CD4-positive, alpha-beta T cell (primary cell): ENCODE measurements at places on chromosomes 6 and 20.

- no peaks in the 10 kb centered on the region for H3K4me1 ChIP-seq
- H3K27ac ChIP-seq = no peak overlapping the region
- no peak for DNase-seq
- no peaks in the 10 kb centered on the region for H3K27me3 ChIP-seq
These were observed 252.9 kb downstream of the TPBG start for GRCh38 chr6:82616386-82617028.

- DNase-seq = no peak
- no peaks in the 10 kb centered on the region for H3K27me3 ChIP-seq
- H3K4me3 ChIP-seq = no peak overlapping the region
- no peak overlapping the region for H3K27ac ChIP-seq
These were observed 125.0 kb upstream of the RPS6KA2 start for GRCh38 chr6:166752097-166752496.

DNA sequence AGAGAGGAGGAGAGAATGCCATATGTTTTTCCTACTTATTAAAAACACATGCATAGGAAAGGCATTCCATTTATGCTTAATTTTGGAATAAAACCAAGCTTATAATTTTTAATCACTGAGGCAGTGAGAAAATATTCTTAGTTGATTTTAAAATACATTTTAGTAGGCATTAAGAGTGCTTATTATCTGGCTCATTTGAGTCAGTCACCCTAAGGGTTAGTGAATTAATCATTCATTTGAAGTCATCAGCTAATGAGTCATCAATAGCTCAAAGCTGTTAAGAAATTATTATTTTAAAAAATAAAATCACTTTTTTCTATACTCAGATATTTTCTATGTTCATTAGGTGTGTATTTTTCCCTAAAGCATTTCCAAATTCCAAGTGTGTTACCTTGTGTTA lies 81.6 kb downstream of the TMEM200A start:
- no peaks in the 10 kb centered on the region for H3K36me3 ChIP-seq
- no peaks in the 10 kb centered on the region for H3K27me3 ChIP-seq
- no peaks in the 10 kb centered on the region for H3K4me1 ChIP-seq
- no peak overlapping the region for H3K4me3 ChIP-seq

DNA sequence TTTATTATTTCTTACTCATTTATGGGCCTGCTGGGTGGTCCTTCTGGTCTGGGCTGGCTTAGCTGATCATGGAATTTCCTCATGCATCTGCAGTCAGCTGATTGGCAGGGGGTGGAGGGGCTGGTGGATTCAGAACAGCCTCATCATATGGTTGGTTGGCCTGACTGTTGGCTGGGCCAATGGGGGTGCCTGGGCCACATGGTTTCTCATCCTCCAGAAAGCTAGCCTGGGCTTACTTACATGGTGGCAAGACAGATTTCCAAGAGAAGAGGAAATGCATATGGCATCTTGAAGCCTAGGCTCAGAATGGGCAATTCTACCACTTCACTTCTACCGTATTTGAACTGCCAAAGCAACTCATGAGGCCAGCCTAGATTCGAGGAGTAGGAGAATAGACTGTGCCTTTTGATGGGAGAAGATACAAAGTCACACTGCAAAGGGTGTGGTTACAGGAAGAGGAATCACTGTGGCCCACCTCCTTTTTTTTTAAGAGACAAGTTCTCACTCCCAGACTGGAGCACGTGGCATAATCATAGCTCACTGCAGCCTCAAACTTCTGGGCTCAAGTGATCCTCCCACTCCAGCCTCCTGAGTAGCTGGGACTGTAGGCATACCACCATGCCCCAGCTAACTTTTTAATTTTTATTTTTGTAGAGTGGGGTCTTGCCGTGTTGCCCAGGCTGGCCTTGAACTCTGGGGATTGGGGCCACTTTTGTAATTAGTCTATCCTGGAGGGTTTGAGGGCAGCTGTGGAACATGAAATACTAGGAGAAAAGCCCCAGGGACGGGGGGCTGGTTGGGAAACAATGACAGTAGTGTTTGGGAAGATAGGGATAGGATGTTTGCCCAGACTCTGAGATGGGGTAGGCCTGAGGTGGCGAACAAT lies 47.6 kb upstream of the RNF24 start:
- H3K27me3 ChIP-seq = no peaks in the 10 kb centered on the region
- no peaks in the 10 kb centered on the region for H3K36me3 ChIP-seq
- H3K4me1 ChIP-seq = peaks cover 4% of the 10 kb centered on the region

GRCh38 chr6:129455126-129455769 lies 254.7 kb downstream of the ARHGAP18 start:
- H3K4me3 ChIP-seq = no peak overlapping the region
- H3K4me1 ChIP-seq = no peaks in the 10 kb centered on the region
- H3K36me3 ChIP-seq = no peaks in the 10 kb centered on the region
- H3K27ac ChIP-seq = no peak overlapping the region

GRCh38 chr20:40718214-40718977 lies 29.4 kb upstream of the MAFB start:
- H3K36me3 ChIP-seq = no peaks in the 10 kb centered on the region
- no peaks in the 10 kb centered on the region for H3K4me1 ChIP-seq
- no peak overlapping the region for H3K27ac ChIP-seq
- H3K4me3 ChIP-seq = no peak overlapping the region
- H3K27me3 ChIP-seq = no peaks in the 10 kb centered on the region

DNA sequence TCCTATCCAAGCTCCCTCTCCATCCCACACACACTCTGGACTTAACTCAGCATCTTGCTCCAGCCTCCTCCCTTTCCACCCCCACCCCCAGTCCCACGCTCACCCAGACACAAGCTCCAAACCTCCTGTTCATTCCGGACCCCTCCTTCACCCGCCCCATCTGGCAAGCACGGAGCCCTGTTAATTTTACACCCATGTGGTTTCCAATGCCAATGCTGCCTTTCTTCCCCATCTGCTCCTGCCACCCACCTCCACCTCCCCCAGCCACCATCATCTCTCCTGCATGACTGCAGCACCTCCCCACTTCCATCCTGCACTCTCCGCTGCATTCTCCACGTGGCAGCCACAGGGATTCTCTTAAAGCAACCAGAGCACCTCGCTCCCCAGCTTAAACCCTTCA lies 9.9 kb upstream of the CDK5RAP1 start:
- peaks cover 12% of the 10 kb centered on the region for H3K4me1 ChIP-seq
- no peaks in the 10 kb centered on the region for H3K27me3 ChIP-seq
- DNase-seq = no peak

- peaks cover 8% of the 10 kb centered on the region for H3K4me1 ChIP-seq
- DNase-seq = no peak
- no peaks in the 10 kb centered on the region for H3K36me3 ChIP-seq
- no peak overlapping the region for H3K4me3 ChIP-seq
- H3K27me3 ChIP-seq = peaks cover 4% of the 10 kb centered on the region
These were observed 20.8 kb upstream of the MUC21 start for GRCh38 chr6:30962716-30963115.

GRCh38 chr20:4944518-4945313 lies 56.6 kb downstream of the SLC23A2 start:
- H3K4me3 ChIP-seq = no peak overlapping the region
- DNase-seq = no peak
- no peaks in the 10 kb centered on the region for H3K27me3 ChIP-seq
- H3K27ac ChIP-seq = no peak overlapping the region
- H3K36me3 ChIP-seq = peaks cover 6% of the 10 kb centered on the region
- peaks cover 2% of the 10 kb centered on the region for H3K4me1 ChIP-seq

DNA sequence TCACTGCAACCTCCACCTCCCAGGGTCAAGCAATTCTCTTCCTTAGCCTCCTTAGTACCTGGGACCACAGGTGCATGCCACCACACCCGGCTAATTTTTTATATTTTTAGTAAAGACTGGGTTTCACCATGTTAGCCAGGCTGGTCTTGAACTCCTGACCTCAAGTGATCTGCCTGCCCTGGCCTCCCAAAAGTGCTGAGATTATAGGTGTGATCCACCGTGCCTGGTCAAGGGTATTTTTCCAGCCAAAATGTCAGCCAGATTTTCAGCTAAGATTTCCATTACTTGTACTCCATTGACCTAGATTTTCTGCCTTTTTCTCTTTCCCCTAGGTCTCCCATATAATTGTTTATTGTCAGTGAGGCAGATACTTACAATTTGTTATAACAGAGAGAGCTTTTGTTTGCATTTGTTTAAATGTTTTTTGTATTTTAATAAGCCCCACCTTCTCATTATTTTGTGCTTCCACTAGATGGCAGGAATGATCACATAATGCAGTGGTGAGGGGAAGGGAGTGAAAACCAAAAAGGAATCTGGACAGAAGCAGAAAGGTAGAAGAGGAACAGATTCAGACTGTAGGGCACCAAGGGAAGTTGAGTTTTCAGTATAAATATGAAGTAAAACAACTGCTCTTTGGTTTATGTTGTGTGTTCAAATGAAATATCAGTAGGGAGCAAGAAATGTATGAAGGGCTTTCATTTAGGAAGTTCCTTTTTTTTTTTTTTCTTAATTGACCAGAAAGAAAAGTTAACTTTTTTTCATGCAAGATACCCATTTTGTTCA lies 29.7 kb downstream of the RPF2 start:
- no peaks in the 10 kb centered on the region for H3K27me3 ChIP-seq
- H3K4me1 ChIP-seq = no peaks in the 10 kb centered on the region
- H3K36me3 ChIP-seq = peaks cover 55% of the 10 kb centered on the region
- DNase-seq = peak; percentile 64
- no peak overlapping the region for H3K4me3 ChIP-seq

DNA sequence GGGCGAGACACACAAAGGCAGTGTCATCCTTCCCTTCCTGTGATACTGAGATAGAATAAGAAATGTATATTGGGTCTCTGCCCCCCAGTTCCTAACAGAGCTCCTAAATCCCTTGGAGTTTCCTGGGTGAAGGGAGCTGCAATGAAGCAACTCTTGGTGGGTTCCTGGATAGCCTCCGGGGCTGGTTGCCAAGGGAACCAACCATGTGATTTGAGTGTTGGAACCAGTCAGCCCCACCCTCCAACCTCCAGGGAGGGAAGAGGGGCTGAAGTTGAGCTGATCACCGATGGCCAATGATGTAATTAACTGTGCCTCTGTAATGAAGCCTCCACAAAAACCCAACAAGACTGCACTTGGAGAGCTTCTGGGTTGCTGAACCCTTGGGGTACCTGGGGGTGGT lies 116.6 kb downstream of the SLC22A3 start:
- H3K36me3 ChIP-seq = no peaks in the 10 kb centered on the region
- no peak for DNase-seq
- H3K27me3 ChIP-seq = no peaks in the 10 kb centered on the region

- H3K27me3 ChIP-seq = no peaks in the 10 kb centered on the region
- H3K4me3 ChIP-seq = no peak overlapping the region
- no peaks in the 10 kb centered on the region for H3K36me3 ChIP-seq
- no peak overlapping the region for H3K27ac ChIP-seq
- H3K4me1 ChIP-seq = no peaks in the 10 kb centered on the region
These were observed 141.1 kb upstream of the SLC24A3 start for GRCh38 chr20:19071446-19071725.

DNA sequence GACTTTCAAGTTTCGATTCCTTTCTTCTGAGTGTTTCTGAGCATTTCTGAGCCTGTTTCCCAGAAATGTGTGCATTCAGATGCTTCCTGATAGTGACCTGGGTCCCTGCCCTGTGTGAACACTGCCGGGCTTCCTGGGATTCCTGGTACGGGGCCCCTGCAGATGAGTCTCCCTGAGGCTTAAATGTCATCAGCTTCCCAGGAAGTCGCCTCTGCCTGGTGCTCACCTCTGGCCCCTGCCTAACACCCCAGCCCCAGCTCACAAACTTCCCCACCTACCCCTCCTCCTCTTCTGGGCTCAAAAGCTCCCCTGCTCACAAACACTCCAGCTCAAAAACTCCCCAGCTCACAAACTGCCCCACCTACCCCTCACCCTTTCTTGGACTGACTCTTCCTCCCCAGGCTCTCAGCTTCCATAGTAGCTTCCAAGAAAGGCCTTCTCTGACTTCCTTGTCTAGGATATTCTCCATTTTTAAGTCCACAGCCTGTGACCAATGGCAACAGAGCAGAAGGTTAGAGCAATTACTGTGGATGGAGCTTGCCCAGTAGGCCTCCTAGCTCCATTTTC lies 42.0 kb downstream of the TGM2 start:
- H3K4me1 ChIP-seq = no peaks in the 10 kb centered on the region
- no peak for DNase-seq
- H3K36me3 ChIP-seq = no peaks in the 10 kb centered on the region
- no peak overlapping the region for H3K4me3 ChIP-seq

GRCh38 chr20:45341579-45341938 lies 6.7 kb downstream of the SDC4 start:
- DNase-seq = no peak
- H3K36me3 ChIP-seq = no peaks in the 10 kb centered on the region
- peaks cover 17% of the 10 kb centered on the region for H3K4me1 ChIP-seq
- H3K27me3 ChIP-seq = no peaks in the 10 kb centered on the region
- H3K4me3 ChIP-seq = no peak overlapping the region

- H3K27ac ChIP-seq = no peak overlapping the region
- DNase-seq = no peak
- no peaks in the 10 kb centered on the region for H3K27me3 ChIP-seq
- no peak overlapping the region for H3K4me3 ChIP-seq
- H3K36me3 ChIP-seq = no peaks in the 10 kb centered on the region
- H3K4me1 ChIP-seq = no peaks in the 10 kb centered on the region
These were observed 14.3 kb upstream of the FAM135A start for GRCh38 chr6:70398783-70399728.

DNA sequence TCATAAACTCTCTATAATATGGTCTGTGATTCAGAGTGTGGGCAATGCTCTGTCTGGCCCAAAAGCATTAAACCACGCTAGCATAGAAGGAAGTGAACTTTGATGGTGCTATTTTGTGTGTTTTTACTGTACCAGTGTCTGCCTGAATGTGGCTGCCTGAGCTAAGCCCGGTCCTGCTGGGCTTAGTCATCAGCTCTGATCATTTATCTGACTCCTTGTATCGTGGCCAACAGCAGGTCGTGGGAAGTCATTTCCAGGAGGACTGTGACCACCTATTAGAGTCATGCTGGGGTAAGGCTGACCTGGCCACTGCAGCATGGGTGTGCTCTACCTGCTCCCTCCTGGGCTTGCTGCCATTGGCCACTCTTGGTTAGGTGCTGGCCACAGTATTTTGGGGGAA lies 239.1 kb upstream of the CEP162 start:
- H3K4me1 ChIP-seq = no peaks in the 10 kb centered on the region
- H3K36me3 ChIP-seq = no peaks in the 10 kb centered on the region
- H3K27ac ChIP-seq = no peak overlapping the region
- no peak for DNase-seq

GRCh38 chr6:77425216-77425615 lies 38.1 kb downstream of the HTR1B start:
- H3K27ac ChIP-seq = no peak overlapping the region
- H3K36me3 ChIP-seq = no peaks in the 10 kb centered on the region
- H3K27me3 ChIP-seq = no peaks in the 10 kb centered on the region
- no peak overlapping the region for H3K4me3 ChIP-seq
- no peaks in the 10 kb centered on the region for H3K4me1 ChIP-seq
- no peak for DNase-seq

- no peaks in the 10 kb centered on the region for H3K36me3 ChIP-seq
- no peak overlapping the region for H3K27ac ChIP-seq
- no peaks in the 10 kb centered on the region for H3K4me1 ChIP-seq
- DNase-seq = no peak
These were observed 44.4 kb downstream of the COL9A1 start for GRCh38 chr6:70258483-70258882.

GRCh38 chr6:169213814-169214520 lies 39.7 kb downstream of the THBS2 start:
- no peaks in the 10 kb centered on the region for H3K36me3 ChIP-seq
- H3K4me3 ChIP-seq = no peak overlapping the region
- no peaks in the 10 kb centered on the region for H3K27me3 ChIP-seq
- no peak overlapping the region for H3K27ac ChIP-seq

- H3K27ac ChIP-seq = no peak overlapping the region
- peak overlapping the region; percentile 40 for H3K4me3 ChIP-seq
- no peaks in the 10 kb centered on the region for H3K36me3 ChIP-seq
- DNase-seq = no peak
These were observed 868 bp downstream of the METTL24 start for GRCh38 chr6:110357298-110357663.

GRCh38 chr6:118280210-118280609 lies 267.9 kb upstream of the PLN start:
- H3K27me3 ChIP-seq = no peaks in the 10 kb centered on the region
- no peaks in the 10 kb centered on the region for H3K4me1 ChIP-seq
- no peaks in the 10 kb centered on the region for H3K36me3 ChIP-seq
- no peak overlapping the region for H3K4me3 ChIP-seq
- DNase-seq = no peak
